Activated CD4-positive, alpha-beta T cell treated with anti-CD3 and anti-CD28 coated beads, Interleukin-2, amount 50 U/mL, for 48 hours (primary cell): ENCODE measurements at places on chromosomes 6 and 20.

DNA sequence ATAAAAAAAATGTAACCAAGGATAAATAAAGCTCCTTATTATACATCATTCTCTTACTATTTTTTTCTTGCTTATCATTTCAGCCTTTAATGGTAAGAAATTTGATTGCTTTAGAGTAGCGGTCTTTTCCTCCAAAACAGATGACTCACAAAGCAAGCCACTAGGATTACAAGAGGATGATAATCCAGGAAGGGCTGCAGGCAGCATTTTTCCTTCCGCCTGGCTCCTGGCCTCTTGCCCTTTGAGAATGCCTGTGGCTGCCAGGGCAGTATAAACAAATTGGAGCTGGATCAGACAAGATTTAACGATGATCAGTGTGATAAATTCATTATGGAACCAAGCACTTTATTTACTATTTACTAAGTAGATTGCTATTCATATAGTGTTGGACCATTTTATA is 9.7 kb upstream of the FBXL4 start:
- DNase-seq, result no peak

- DNase-seq, result no peak
Observed at GRCh38 chr6:118974790-118975189, 39.8 kb upstream of the MCM9 start.

DNA sequence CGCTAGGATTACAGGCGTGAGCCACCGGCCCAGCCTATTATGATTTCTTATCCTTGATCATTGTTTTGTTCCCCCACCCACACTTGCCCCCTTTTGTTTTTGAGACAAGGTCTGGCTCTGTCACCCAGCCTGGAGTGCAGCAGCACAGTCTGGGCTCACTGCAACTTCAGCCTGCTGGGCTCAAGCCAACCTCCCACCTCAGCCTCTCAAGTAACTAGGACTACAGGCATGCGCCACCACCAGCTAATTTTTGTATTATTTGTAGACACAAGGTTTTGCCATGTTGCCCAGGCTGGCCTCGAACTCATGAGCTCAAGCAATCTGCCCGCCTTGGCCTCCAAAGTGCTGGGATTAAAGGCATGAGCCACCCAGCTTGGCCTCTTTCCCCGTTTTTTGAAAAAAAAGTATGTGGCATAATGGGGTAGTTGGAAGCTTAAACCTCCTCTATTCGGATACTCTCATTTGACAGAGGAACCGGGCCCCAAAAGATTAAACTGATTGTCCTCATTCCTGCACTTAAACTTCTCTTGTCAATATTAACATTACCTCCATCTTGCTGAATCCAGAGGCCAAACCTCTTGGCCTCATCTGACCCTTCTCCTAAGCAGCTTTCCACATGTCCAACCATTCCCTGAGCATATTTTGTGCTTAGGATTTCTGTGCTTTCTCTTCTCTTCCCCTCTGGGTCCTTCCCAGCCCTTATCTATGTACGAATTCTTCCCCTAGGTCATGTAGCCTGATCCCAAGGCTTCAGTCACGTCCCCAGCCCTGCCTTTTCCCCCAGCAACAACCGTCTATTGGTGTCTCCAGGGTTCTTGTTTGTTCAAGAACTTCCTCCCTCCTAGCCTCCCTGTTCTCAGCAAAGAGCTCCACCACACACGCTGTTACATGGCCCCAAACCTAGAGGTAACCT is 6.1 kb upstream of the EZR start:
- DNase-seq, result no peak

GRCh38 chr6:154352898-154353585 is 3.6 kb downstream of the IPCEF1 start:
- DNase-seq, result peak; percentile 38

- DNase-seq, result no peak
Observed at GRCh38 chr20:45433316-45433715, 17.4 kb downstream of the PIGT start.

DNA sequence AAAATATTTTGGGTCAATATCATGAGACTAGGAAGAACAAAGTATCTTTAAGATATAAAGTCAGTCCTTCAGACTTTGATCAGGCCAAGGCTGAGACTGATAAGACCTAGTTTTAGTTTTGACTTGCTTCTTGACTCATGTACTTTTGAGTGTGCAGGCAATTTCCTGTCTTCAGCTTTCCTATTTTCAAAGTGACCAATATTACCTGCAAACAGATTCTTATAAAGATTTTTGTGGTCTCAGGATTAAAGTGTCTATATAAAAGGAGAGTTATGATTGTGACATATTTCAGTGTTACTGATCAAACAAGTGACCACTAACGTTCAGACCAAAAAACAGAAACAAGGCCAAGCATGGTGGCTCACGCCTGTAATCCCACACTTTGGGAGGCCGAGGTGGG is 36.0 kb upstream of the AKIRIN2 start:
- DNase-seq, result no peak

DNA sequence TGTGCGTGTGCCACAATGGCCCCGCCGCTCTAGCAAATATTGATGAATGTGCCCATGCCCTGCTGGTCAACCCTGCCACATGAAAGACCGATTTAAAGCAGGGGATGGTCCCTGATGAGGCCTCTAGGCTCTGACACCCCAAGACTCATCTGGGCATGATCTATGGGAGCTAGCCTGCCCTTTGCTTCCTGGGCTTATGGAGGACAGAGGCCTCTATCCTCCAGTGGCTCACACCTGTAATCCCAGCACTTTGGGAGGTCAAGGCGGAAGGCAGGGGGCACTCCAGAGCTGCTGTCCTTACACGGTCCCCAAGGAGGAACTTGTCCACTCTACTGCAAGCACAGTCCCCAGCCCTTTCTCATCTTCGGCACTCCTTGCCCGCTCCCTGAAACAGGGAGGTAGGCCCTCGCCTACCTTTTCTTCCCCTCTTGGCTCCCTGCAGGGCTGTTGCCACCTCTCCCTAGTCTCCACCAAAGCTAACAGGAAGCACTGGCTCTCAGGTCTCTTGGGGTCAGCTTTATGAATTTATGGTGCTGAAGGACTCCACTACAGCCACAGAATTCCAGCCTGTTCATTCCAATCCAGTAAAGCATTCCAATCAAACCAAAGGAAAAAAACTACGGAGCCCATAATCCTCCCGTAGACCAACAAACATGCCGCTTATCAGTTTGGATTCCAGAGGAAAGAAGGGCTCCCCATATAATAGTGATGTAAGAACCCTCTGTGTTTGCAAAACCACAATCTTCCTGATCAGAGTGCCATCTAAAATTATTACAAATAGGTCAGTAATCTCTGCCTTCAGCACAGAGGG is 48.7 kb upstream of the FOXQ1 start:
- no peak for DNase-seq

GRCh38 chr6:51926125-51926524 is 161.3 kb downstream of the PKHD1 start:
- DNase-seq, result no peak

GRCh38 chr6:167578371-167578901 is 248.3 kb upstream of the AFDN start:
- no peak for DNase-seq

GRCh38 chr6:124927806-124928205 is 34.4 kb upstream of the RNF217 start:
- no peak for DNase-seq

GRCh38 chr6:10449751-10450150 is 34.9 kb upstream of the TFAP2A start:
- no peak for DNase-seq

DNA sequence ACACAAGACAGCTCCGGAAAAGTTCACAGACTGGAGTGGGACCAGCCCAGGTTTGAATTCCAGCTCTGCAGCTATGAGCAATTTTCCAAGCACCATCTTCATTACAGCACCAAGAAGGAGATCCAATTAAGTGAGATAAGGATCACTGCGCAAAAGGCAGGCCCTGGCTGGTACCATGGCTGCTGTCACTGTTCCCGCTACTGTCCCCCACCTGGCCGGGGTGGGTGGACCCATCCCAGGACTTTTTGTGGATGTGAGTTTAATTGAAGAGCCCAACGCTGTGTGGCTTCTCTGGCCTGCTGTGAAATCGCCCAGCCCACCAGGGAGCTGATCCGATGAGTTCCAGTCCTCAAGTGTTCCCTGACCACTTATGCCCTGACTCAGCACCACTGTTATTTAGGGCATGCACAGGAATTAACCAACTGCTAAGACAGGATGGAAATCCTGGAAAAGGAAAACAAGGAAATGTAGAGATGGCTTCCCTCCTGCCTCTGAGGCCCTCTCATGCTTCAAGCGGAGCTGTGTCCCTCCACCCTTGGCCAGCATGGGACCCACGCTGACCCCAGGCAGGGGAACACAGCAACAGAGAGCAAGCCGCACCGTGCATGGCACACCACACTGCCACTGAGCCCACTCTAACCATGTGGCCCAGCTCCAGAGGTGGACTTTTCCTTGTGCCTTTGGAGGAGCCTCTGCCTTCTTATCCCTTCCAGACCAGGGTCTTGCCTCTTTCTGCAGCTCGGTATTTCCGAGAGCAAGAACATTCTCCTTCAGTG is 150.0 kb upstream of the CST7 start:
- no peak for DNase-seq

DNA sequence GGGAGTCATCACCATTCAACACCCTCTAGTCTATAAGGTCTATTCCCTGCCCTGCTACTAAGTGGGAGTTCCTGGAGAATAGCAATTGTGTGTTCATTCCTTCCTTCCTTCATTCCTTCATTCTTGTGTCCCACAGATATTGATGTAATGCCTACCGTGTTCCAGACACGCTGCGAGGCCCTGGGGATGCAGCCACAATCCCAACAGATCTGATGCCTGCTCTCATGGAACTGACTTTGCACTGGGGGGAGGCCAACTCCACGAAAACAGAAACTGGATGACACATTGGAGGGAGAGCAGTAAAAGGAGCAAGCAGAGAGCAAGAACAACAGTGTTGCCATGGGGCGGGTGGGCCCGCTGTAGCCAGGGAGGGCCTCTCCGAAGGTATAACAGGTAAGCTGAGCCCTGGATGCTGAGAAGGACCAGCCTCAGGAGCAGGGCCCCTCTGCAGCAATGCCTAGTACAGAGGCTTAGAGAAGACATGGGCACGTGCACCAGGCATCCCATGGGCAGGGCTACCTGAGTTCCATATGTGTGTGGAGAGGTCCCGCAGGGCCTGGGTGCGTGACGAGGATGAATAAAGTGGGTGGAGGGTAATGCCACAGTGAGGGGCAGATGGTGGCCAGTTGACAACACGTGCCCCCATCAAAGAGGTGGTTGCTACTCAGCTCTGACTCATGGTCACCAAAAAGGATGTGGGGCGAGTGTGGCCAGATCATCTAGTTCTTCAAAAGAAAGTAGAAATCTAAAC is 173.9 kb downstream of the NFATC2 start:
- no peak for DNase-seq
